ENCODE measurements at places on chromosomes 11 and 22.

GRCh38 chr11:74018331-74019005 lies 9.6 kb upstream of the UCP3 start:
- DNase-seq, result no peak

DNA sequence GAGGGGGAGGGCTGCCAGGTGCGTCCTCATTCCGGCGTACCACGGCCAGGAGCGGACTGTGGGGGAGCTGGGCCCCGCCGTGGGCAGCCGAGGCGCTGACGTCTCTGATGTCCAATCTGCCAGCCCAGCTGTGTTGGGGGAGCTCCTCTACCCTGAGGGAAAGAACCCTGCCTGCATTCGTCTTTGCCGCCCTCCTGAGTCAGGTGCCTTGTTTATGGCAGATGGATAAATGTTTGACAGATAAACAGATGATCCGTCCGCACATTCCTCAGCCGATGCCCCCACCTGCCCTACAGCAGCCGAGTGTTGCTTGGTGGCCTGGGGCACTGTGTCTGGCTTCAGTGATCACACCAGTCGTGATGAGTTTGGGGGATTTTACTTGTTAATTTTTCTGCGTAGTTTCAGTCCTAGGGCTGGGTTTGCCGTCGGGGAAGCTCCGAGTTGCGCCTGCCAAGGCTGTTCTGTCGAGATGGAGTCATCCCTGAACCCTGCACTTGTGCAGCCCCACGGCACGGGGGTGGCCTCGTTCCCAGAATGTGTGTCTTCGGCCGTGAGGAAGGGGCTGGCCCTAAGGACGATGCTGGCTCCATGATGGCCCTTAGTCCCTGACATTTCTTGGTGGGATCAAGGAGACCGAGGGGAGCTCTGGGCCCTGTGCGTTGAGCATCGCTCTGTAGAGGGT lies 1083.9 kb downstream of the BRD1 start:
- DNase-seq, result no peak

- no peak for DNase-seq
These were observed 6.6 kb downstream of the APOL4 start for GRCh38 chr22:36194971-36195370.

DNA sequence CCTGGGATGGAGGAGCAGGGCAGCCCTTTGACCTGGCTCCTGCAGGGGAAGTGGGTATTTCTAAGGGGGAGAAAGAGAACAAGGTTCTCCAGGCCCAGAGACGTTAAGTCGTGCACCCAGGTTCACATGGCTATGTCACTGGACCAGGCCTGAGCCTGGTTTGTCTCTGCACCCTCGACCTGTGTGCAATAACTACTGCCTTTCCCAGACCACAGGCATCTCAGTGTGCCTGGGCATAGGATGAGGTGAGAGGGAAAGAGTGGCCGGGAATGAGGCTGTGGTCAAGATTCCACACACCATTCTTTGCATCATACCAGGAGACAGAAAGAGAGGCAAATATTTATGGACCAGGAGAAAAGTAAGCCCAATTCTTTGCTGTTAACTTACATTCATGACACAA lies 66.8 kb downstream of the PRR5L start:
- DNase-seq, result no peak

DNA sequence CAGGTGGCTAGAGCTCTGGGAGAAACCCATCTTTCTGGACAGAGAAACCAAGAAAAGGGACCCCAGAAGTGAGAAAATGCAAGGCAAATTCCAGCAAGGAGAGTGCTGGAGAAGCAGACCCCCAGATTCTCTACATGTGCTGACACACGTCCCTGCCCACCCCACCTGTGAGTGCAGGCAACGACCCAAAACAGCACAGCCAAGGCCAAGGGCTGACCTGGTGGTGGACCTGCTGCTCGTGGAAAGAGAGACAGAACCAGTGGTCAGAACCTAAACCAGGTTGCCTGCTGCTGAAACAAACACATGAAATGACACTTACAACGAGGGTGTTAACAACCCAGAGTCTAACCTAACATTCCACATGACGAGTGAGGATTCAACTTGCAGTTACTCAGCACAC lies 24.6 kb downstream of the TRMU start:
- no peak for DNase-seq

- DNase-seq, result no peak
These were observed 19.1 kb upstream of the OOSP1 start for GRCh38 chr11:59918987-59919589.

DNA sequence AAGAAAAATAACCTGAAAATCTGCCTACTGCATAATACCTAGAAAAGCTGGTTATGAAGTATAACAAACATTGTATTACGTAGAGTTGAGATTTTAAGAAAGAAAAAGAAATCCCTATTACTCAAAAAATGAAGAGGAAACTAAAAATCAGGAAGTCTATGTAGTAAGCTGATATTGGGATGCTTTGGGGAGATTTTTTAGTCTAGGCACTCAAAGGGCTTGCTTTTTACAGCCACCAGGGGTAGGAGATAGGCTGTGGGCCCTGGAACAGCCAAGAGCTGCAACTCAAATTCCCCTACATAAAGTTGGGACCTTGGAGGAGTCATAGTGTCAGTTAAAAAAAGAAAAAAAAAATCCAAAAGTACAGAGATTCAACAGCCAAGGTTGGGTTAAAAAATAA lies 90.4 kb downstream of the RELT start:
- no peak for DNase-seq

- no peak for DNase-seq
These were observed 7.8 kb downstream of the KCNE3 start for GRCh38 chr11:74459584-74459983.

DNA sequence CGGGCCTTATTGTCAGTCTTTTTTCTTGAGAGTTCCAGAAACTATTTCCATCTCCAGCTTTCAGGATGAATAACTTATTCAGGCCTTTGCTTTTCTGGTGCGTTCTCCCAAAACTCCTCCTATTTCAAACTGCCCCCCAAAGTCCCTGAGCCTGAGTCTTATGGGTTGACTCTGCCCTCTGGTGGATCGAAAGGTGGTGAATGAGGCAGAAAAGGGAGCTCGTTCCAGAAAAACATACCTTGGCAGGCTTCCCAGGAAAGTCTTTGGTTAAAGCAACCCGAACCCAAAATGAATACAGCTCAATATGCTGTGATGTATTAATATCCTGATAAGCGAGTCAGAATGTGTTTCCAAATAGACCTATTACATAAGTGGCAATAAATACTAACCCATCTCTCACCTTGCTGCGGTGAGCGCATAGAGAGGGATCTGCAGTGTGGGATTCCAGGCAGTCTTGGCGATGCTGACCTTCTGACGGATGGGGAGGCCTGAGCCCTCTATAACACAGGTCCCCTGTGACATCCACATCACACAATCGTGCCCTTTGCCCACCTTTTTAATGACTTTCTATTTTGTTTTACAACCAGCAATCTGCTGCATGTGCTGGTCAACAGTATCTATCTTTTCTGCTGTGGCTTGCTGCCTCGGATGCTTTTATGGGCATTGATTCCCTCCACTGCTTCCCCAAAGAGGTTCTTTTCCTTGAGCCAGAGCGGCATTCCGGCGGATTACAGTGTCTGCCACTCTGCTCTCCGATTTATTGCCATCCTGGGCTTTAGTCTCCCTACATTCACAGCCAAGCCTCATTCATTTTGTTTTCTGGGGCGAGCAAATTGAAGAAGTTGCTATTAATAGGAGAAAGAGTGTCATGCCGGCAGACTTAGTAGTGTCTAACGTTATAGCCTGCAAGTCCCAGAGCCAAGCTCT lies 756.8 kb downstream of the NTM start:
- DNase-seq, result peak; percentile 15

DNA sequence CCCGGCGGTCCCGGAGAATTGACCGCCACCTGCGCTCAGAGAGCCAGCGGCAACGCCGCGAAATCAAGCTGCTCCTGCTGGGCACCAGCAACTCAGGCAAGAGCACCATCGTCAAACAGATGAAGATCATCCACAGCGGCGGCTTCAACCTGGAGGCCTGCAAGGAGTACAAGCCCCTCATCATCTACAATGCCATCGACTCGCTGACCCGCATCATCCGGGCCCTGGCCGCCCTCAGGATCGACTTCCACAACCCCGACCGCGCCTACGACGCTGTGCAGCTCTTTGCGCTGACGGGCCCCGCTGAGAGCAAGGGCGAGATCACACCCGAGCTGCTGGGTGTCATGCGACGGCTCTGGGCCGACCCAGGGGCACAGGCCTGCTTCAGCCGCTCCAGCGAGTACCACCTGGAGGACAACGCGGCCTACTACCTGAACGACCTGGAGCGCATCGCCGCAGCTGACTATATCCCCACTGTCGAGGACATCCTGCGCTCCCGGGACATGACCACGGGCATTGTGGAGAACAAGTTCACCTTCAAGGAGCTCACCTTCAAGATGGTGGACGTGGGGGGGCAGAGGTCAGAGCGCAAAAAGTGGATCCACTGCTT lies 25.5 kb downstream of the GNAZ start:
- DNase-seq, result no peak

- no peak for DNase-seq
These were observed 67.6 kb downstream of the NCAPD3 start for GRCh38 chr11:134155946-134156865.

- DNase-seq, result no peak
These were observed 125.1 kb upstream of the ZBED5 start for GRCh38 chr11:10982704-10983510.

- DNase-seq, result no peak
These were observed 164.0 kb upstream of the SYT13 start for GRCh38 chr11:45450189-45450588.

GRCh38 chr11:35933320-35933871 lies 10.5 kb upstream of the LDLRAD3 start:
- DNase-seq, result no peak

- DNase-seq, result no peak
These were observed 104.5 kb downstream of the NTM start for GRCh38 chr11:131474947-131475346.

DNA sequence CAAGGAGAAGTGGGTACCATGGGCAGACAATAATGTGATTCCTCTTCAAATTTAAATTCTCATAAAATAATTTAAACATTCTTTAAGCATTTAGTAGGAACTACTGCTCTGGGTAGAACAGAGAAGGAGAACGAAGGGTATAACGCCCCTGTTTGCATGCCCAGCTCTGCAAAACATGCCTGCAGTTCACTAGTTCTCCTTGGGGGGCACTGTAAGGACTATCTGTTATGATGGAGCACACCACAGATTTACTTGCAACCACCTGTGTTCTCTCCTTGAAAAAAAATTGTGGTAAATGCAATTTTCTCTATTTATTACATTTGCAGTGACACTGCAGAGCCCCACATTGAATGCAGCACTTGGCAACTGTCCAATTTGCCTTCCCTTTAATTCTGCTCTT lies 100.3 kb downstream of the GUCY1A2 start:
- DNase-seq, result no peak

DNA sequence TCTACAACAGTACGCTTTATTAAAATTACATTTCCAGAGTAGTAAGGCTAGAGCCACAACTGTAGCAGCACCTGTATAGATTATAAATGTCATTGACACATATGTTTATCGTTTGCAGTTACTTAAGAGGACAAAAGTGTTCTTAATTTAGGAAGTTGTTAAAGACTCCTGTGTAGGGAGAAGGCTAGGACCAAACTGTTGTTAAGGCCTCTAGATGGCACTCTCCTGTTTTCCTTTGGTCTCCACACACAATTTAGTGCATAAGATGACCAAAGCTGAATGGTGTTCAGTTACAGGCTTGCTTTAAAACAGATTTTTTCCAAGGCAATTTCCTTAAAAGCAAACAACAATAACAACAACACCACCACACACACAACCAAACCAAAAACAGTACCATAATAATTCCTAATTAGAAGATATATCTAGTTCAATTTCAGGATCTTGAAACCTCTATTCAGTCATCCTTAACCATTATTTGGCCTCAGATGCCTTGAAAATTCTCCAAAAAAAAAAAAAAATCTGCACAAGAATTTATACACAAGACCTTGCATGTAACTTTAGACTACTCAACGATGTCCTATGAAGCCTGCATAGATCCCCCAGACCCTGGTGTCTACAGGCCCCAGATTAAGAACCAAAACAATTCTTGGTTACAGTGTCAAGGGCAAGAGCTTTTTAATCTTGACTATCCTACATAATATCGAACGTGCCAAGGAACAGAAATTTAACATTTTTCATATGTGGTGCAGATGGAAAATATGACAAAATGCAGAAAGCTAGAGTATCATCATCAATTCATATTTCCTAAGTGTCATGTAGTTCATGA lies 42.6 kb upstream of the APOA1 start:
- DNase-seq, result peak; percentile 3

GRCh38 chr11:37512156-37512780 lies 914.2 kb upstream of the RAG2 start:
- no peak for DNase-seq

GRCh38 chr11:32366666-32367065 lies 68.7 kb downstream of the WT1 start:
- DNase-seq, result no peak

DNA sequence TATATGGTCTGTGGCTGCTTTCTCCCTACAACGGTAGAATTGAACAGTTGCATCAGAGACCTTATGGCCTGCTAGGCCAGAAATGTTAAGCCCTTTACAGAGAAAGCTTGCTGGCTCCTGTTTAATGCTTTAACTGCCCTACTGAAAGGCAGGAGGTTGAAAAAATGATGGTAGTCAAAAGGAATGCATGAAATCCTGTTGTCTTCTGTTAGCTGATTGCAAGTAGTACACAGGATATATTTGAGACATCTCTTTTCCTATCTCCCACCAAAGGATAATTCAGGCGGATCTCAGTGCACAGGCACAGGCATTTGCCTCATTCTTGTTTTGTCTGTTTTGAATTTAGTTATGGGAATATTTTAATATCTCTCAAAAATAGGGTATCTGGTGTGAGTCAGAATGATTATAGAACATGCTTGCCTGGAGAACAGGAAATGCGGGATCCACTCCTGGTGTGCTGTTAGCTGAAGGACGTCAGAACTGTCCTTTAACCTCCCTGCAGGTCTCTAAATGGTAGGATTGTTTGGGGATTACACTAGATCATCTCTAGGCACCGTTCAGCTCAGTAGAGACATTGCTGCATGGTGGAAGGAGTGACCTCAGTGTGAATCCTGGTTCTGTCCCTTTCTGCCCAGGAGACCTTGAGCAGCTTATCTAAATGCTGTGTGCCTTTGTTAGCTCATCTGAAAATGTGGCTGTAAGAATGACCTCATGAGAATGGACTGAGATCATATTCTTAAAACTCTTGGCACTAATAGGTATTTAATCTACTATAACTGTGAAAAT lies 49.5 kb downstream of the PACS1 start:
- no peak for DNase-seq
